ENCODE measurements at places on chromosomes 3 and 15.

DNA sequence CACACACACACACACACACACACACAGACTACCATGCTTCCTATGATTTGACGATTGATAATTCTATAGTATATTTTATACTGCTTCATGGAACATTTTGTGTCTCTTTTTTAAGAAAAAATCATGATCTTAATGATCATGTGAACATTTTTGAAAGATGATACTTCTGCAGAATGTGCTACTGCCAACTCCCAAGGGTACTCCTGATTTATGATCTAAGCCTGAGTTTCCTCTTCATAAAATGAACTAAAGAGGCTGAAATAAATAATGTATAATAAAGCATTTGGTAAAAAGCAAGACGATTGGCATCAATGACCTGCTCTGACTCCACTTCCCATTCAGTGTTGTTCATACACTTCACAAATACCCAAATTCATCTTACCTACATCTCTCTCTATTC lies 333.8 kb upstream of the RBMS3 start:
- no peak for DNase-seq

DNA sequence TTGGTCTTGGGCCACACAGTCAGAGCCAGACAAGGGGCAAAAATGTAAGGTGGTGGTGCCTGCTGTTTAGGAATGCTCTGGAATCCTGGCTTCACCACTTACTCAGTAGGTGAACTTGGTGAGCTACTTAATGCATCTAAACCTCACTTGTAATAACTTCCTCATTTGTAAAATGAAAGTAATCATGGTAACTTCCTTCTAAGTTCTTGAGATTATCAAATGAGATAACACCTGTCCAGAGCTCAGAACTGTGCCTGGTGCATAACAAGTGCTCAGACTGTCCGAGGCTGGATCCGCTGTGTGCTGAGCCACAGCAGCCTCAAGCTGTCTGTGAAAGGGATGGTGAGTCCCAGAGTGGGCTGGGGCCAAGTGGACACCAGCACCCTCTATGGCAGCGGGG lies 62.8 kb upstream of the KY start:
- DNase-seq = no peak

- no peak for DNase-seq
Observed at GRCh38 chr3:178443634-178444033, 92.6 kb upstream of the KCNMB2 start.

DNA sequence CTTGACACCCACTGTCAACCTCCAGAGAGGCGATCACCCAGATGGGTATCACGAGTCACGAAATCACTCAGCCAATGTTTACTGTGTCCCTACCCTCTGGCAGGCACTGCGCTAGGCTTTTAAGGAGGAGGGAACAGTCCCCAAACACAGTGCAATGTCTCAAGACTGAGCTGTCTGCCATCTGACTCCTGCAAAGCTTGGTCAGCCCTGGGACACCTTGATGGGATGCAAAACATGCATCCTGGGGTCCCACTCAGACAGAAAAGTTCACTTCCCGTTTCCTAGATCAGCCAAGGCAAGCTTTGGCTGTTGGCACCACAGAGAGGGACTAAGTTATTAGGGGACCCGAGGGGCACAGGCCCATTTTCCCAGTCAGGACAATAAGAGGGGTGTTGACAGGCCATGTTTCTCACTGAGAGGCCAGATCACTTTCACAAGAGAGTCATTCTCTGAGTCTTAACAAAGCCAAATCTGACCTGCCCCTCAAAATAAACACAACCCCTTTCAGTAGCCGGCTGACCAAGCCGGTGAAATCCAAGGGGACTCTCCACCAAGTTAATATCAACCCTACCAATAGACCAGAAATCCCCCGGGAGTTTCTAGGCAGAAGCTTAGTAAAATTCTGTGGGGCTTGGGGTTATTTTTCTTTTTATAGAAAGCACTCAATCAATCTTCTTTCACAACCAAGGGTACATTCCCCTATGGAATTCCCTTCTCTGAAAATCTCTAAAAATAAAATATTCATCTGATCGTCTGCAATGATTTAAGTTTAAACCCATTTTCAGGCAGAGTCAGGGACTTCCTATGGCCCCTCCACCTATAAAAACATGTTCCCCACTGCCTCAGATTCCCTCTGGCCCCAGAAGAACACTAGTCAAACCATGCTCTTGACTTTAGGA lies 3.5 kb downstream of the RFTN1 start:
- no peak for DNase-seq

DNA sequence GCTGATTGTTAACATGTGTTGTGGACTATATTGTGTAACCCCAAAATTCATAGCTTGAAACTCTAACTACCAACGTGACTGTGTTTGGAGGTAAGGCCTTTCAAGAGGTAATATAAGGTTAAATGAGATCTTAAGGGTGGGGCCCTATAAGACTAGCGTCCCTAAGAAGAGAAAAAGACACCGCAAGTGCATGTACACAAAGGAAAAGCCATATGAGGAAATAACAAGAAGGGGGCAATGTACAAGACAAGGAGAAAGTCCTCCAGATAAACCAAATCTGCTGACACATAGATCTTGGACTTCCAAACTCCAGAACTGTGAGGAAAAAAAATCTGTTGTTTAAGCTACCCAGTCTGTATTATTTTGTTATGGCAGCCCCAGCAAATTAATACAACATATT lies 8.6 kb downstream of the DMXL2 start:
- DNase-seq = no peak

DNA sequence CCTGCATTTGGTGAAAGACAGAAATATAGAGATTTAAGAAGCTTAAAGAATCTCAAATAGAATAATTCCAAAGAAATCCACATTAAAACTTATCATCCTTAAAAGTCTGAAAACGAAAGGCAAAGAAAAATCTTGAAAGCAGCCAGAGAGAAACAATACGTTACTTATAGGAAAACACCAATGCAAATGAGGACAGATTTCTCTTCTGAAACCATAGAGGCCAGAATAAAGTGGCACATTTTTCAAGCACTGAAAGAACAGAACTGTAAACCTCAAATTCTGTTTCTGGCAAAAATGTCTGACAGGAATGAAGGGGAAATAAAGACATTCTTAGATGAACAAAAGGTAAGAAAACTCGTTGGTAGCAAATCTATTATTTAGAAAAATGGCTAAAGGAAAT lies 13.8 kb upstream of the ACTC1 start:
- no peak for DNase-seq

GRCh38 chr3:106397006-106397405 lies 528.2 kb upstream of the CBLB start:
- DNase-seq = no peak

- DNase-seq = peak; percentile 90
Observed at GRCh38 chr3:78728406-78729145, 1039.2 kb downstream of the ROBO1 start.

GRCh38 chr3:144312702-144313101 lies 341.1 kb downstream of the DIPK2A start:
- no peak for DNase-seq

GRCh38 chr3:141994856-141995255 lies 118.4 kb downstream of the ATP1B3 start:
- DNase-seq = no peak

GRCh38 chr3:64541803-64542202 lies 146.0 kb downstream of the ADAMTS9 start:
- no peak for DNase-seq

DNA sequence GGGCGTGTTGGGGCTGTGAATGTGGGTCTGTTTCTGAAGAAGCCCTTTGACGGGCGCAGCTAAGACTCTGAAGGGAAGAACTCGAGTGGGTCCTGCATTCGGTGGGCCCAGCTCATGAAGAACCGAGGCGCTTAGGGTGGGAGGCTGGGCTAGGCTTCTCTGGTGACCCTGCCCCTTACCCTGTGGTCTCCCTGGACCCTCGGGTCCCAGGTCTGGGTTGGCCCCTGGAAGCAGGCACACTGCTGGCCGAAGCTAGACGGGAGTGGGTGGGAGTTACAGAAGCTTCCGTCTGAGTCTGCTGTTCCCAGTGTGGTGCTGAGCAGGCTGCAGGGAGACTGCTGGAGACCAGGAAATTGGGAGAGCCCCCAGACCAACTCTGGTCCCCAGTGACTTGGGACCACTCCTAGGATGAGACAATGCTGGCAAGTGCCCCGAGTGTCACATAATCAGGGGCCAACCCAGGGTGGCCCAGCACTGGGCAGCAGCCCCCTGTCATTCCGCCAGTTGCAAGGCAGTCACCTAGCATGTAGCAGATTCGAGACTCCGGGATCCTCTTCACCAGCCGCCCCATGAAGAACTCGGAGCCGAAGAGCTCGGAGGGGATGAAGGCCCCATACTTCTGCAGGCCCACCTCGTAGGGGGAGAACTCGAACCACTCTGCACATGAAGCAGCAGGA lies 16.7 kb upstream of the EHD4 start:
- DNase-seq = no peak

- no peak for DNase-seq
Observed at GRCh38 chr15:66824424-66824823, 122.4 kb downstream of the SMAD6 start.

DNA sequence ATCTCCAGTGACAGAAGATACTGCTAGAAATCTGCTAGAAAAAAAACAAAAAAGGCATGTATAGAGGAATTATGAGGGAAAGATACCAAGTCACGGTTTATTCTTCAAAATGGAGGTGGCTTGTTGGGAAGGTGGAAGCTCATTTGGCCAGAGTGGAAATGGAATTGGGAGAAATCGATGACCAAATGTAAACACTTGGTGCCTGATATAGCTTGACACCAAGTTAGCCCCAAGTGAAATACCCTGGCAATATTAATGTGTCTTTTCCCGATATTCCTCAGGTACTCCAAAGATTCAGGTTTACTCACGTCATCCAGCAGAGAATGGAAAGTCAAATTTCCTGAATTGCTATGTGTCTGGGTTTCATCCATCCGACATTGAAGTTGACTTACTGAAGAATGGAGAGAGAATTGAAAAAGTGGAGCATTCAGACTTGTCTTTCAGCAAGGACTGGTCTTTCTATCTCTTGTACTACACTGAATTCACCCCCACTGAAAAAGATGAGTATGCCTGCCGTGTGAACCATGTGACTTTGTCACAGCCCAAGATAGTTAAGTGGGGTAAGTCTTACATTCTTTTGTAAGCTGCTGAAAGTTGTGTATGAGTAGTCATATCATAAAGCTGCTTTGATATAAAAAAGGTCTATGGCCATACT lies 4.0 kb downstream of the B2M start:
- DNase-seq = no peak

- no peak for DNase-seq
Observed at GRCh38 chr15:92383519-92384324, 10.0 kb upstream of the ST8SIA2 start.

DNA sequence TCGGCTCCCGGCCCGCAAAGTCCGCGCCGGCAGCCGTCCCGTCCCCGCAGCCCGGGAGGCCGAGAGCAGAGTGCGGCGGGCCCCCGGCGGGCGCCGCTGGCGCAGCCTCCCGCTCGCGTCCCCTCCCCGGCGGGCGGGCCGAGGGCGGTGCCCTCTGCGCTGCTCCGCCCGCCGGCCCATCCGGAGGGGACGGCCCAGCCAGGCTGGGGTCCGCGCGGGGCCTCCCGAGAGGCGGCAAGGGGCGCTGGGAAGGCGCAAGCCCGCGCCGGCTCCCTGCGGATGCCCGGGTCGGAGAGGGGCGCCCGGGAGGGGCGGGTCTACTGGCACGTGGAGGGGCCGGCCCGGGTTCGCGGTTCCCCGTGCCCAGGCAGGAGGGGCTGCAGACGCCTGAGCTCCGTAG lies at the start of the genes CLCN2 and POLR2H:
Gene CLCN2, minus strand, starts transcription at position 74 of the 400 bp plus-strand sequence. CDS start 126 bp downstream, outside the sequence.
Gene POLR2H, plus strand, starts transcription at position 179 of the 400 bp plus-strand sequence. CDS start 1,783 bp downstream, outside the sequence.
- no peak for DNase-seq

DNA sequence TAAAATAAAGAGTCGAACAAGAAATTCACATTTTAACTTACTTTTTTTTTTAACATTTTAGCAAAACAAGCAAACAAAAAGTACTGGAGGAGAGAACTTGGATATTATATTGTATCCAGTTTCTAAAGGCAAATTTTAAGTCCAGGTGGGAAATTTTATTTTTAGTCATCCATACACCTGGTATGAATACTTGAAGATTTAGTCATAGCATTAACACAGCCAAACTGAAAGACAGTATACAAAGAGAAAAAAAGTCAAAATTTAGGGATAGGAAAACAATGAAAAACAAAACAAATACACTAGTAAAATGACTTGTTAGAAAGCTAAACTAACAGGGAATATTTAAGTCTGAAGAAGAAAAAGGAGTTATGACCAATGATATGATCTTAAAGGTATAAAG lies 69.1 kb downstream of the PROS1 start:
- no peak for DNase-seq

DNA sequence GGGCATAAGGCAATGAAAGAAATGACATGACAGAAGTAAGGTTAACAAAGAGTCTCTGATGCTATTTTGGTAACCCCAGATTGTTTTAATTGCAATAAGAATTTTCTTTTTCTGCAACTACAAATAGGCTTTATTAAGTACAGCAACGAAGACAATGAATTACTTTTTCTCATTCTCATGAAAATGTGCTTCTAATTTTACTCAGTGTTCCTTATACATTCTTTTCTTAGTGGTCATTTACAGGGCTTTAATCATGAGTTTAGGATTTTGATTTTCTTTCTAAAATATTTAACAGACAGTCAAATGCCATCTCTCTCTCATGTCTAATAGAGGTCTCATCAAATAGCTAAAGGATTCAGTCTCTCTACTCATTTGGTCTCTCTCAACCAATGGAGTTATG lies 452.1 kb downstream of the RAP2B start:
- DNase-seq = no peak

GRCh38 chr3:149080699-149081091 lies 5.6 kb downstream of the HLTF start:
- DNase-seq = no peak

- peak; percentile 68 for DNase-seq
Observed at GRCh38 chr3:46359733-46360493, 6.0 kb downstream of the CCR2 start.

DNA sequence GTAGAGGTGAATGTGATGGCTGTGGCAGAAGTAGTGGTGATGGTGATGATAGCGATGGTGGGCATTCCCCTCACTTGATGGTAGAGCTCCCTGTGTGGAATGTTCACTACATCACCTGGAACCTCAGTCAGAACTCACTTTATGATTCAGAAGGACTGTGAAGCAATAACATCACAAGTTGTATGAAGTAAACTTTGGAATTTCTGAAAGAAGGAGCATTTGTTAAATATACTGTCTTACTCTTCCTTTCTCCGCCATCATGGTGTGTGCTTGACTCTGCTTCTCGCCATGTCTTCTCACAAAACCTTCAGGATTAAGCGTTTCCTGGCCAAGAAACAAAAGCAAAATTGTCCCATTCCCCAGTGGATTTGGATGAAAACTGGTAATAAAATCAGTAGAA lies at the start of gene PP2D1:
Gene PP2D1, minus strand, starts transcription at position 101 of the 400 bp plus-strand sequence. CDS start 192 bp downstream, outside the sequence.
- no peak for DNase-seq

- DNase-seq = no peak
Observed at GRCh38 chr15:50065279-50065678, 53.8 kb downstream of the ATP8B4 start.

GRCh38 chr3:160180581-160181216 lies 44.5 kb upstream of the C3orf80 start:
- DNase-seq = no peak

- no peak for DNase-seq
Observed at GRCh38 chr3:52857133-52857532, 22.3 kb upstream of the MUSTN1 start.

DNA sequence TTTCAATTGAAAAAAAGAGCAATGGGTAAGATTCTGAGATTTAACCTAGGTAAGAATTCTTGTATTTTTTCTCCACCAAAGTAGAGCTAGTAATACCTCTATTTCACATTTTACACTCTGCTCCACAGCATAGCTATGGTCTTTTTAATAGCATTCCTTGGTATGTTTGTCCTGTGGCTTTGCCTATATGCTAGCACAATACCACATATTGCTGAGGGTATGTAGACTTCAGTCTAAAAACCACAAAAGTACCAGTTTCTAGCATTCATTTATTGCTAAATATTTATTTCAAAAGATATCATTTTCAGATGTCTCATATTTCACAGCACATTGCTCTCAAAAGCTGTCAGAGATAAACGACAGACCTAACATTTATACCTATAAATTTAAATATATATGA lies 18.2 kb upstream of the EOGT start:
- no peak for DNase-seq
